A549 treated with Mapracorat at 1 μM for 4 hours (cell line): ENCODE measurements at places on chromosomes 16 and 17. TPM values are rescaled to one million over a fixed set of nuclear protein-coding genes. Genes with fewer than 3 reads are reported as not detected.

Gene ABCC11
- 0.06 to 0.22 TPM (median 0.14 TPM) in 5 replicates for total RNA-seq

Gene PRM1
- total RNA-seq = not detected in 5 replicates

Gene AHSP
- not detected in 5 replicates for total RNA-seq

Gene TMEM235
- total RNA-seq = not detected in 5 replicates

Gene MT1G
- not detected in 5 replicates for total RNA-seq

Gene CA5A
- not detected in 5 replicates for total RNA-seq

Gene MT1A
- total RNA-seq = 20.9 to 34.1 TPM (median 28.8 TPM) in 5 replicates

Gene SOST
- not detected in 5 replicates for total RNA-seq

Gene CRHR1
- 0.07 to 0.28 TPM (median 0.17 TPM) in 4 of 5 replicates, not detected in the other for total RNA-seq

Gene USP43
- 3.7 to 5.1 TPM (median 4.0 TPM) in 5 replicates for total RNA-seq
